Astrocyte (in vitro differentiated cells and primary cell): ENCODE measurements at places on chromosomes 5 and 9. TPM values are rescaled to one million over a fixed set of nuclear protein-coding genes. Genes with fewer than 3 reads are reported as not detected.

DDX4 gene
- total RNA-seq, result not detected in 2 replicates

SPOCK1 gene
- total RNA-seq, result 53.5 and 71.0 TPM in 2 replicates

IL9 gene
- total RNA-seq, result not detected in 2 replicates

MIGA2 gene
- total RNA-seq, result 23.1 and 23.8 TPM in 2 replicates

- peak; percentile 81 for DNase-seq
Observed at GRCh38 chr9:91746904-91747303, 203.1 kb downstream of the ROR2 start.

GRCh38 chr5:257148-257547 lies 14.3 kb upstream of the PDCD6 start:
- DNase-seq, result no peak

DNA sequence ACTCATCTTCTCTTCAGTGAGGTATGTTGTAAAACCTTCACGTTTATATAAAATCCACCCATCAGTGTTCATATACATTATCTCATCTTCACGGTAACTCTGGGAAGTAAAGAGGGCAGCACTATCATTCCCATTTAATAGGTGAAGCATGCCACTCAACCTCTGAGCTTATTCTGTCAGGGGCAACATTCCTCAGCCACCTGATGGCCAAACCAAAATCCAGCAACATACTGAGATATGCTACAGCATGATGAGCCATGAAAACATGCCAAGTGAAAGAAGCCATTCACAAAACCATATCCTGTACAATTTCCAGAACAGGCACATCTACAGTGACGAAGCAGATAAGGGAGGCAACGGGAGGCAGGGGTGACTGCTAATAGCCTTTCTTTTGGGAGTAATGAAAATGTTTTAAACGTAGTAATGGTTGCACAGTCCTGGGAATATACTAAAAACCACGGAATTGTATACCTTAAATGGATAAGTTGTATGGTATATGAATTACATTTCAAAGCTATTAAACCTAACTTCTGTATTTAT lies 167.4 kb downstream of the TSSK1B start:
- DNase-seq, result no peak

GRCh38 chr9:33142535-33142934 lies 24.6 kb downstream of the B4GALT1 start:
- DNase-seq, result no peak

- no peak for DNase-seq
Observed at GRCh38 chr9:93077811-93078210, 18.2 kb upstream of the CARD19 start.

DNA sequence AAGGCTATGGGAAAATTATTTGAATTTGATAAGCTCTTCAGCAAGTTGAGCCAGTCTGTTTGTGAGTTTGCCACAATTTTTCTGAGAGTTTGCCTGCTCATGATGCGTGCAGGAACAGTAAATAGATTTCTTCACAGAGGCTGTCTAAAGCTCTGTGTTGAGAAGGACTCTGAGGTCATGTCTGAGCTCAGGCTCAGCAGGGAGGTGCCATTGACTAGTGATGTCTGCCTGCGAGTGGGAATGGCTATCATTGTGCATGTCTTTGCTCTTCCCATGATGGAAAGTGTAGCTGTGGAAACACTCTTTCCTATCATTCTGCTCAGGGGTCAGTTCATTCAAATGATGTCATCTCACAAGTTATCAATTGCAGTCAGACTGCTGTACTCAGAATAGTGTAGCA lies 142.8 kb downstream of the RASEF start:
- no peak for DNase-seq

- DNase-seq, result no peak
Observed at GRCh38 chr9:6522263-6522662, 109.3 kb downstream of the UHRF2 start.

GRCh38 chr9:121021301-121021700 lies 28.8 kb downstream of the C5 start:
- no peak for DNase-seq

- no peak for DNase-seq
Observed at GRCh38 chr5:111505096-111505495, 7.2 kb downstream of the STARD4 start.

GRCh38 chr9:71858812-71859211 lies 52.2 kb downstream of the ABHD17B start:
- peak; percentile 28 for DNase-seq

DNA sequence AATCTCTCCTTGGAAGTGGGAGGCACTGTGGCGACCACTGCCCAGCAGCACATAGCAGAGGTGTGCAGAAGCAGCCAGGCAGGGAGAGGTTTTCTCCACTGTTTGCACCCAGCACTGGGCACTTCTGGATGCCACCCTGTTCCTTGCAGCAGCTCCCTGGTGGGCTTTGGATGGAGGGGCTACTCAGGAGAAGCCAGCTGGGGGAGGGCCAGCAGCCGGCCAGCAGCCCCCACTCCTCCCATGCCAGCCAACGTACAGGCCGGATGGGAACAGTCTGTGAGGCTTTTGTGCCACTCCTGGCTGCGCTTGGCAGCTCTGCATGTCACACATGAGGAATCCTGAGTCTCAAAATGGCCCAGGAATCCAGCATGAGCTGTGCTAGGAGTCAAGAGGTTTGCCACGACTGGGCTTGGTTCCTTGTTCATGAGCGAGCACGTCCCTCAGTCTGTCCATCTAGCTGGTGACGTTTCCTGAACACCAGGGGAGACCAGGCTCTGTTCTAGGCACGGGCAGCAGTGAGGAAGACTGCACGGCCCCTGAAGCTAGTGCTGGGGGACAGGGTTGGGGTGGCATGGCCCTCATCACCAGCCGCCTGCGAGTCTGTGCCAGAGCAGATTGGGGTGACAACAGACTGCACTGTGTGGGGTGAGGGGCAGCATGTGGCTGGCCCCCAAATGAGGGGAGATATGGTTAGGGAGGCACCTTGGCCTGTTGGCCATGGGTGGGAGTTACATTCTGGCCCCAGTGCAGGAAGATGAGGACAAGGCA lies 10.1 kb downstream of the PHF2 start:
- no peak for DNase-seq
